Suppressor macrophage treated with lipopolysaccharide for 1 hour (primary cell): ENCODE measurements at places on chromosomes 7 and 10.
A peak's percentile ranks its signal among the peaks of the same experiment; 100 is the strongest.

GRCh38 chr10:114306116-114306973 is 67.3 kb downstream of the VWA2 start:
- DNase-seq: no peak

GRCh38 chr7:158754746-158755444 is 50.3 kb upstream of the NCAPG2 start:
- no peak for DNase-seq

- no peak for DNase-seq
Observed at GRCh38 chr7:90853205-90853604, 257.1 kb downstream of the CDK14 start.

DNA sequence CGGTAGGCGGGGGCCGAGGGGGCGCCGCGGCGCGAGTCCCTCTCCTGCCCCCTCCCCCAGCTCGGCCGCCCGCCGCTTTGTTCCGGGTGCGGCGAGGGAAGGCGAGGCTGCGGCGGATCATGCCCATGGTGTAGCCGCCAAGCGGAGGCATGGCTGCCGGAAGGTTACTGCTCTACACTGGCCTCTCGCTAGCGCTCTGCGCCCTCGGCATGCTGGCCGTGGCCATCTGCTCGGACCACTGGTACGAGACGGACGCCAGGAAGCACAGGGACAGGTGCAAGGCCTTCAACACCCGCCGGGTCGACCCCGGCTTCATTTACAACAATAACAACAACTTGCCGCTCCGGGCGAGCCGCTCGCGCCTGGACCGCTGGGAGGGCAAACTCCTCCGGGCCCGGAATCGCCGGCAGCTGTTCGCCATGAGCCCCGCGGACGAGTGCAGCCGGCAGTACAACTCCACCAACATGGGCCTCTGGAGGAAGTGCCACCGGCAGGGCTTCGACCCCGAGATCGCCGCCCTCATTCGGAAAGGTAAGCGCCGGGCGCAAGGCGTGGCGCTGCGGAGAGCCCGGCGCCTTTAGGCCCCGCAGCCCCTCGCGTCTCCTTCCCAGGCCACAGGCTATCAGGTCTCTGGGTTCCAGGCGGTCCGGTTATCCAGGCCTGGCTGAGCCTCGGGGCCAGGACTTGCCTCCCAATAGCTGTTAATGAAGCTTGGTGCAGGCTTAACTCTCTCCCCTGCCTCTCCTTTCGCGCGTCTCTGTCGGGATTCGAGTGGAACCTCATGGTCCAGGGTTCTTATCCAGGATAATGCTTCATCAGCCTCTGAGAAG is 513 bp downstream of the TMEM178B start:
- peak; percentile 7 for DNase-seq

GRCh38 chr7:11373546-11374142 is 400.0 kb downstream of the PHF14 start:
- peak; percentile 14 for DNase-seq

DNA sequence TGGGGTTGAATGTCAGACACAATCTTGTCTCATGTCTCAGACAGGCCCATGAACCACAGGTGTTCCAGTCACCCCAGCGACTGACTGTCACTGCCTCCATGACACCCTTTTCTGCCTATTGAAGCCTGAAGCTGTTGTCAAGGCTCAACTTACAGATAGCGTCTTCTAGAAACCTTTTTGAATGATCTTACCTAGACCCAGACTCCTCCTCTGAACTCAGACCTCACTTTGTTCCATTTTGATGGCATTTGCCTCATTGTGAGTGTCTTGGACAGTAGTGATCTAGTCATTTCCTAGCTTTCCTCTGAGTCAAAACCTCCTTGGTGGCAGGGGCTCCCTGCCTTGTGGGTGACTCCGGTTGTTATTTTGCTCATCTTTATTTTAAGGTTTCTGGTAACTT is 98.3 kb upstream of the AGK start:
- no peak for DNase-seq

GRCh38 chr7:155227788-155228458 is 69.8 kb upstream of the INSIG1 start:
- DNase-seq: no peak

DNA sequence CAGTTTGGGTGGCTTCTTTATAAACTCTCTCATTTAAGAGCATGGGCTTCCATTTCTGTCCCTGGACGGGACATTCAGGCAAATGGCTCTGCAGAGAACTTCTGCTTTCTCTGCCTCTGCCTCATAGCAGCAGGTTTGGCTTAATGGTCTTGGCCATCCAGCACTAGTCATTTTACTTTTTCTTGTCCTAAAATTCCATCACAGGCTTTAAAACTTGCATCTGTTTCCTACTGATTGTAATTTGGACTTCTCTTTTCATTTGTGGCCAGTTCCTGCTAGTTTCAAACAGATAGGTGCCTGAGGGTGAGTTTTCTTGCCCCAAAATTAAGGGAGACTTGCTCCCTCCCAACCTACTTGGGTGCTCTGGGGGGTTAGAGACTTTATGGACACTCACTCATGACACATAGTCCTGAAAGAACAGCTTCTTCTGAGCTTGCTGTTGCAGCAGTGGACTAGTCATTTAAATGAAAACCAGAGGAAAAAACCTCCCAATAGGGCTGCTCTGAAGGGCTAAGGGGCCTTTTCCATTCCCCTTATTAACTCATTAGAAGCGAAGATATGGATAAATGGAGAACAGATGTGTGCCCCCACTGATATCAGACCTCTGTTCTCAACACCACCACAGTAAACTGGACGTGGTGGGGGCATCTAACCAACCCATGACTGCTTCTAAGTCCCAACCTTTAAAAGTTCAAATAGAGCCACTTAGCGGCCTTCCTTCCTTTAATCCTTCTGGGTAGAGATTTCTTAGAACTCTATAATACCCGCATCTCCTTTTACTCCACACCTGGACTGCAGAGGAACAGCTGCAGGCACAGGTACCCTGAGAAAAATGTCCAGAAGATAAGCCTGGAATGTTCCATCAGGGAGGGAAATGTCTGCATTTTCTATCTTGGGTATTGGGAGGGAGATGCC is 38.8 kb downstream of the SVOPL start:
- DNase-seq: no peak

GRCh38 chr7:47482013-47482875 is 99.7 kb downstream of the TNS3 start:
- DNase-seq: peak; percentile 92

DNA sequence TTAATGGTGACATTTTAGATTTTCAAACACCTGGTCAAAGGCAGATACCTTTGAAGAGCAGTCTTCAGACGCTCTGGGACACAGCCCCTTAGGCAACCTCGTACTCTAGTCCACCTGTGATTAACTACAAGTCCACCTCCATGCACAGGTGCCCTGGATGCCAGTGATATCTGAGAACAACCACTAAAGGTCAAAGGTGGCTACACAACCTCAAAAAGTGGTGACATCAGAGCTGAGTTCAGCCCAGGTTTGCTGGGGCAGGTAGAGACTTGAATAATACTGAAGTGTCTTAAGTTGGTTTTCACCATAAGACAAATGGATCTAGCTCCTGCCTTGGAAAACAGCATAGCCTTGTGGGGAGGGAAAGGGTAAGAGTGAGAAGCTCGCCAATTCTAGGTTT is 143.4 kb upstream of the ADO start:
- DNase-seq: no peak

DNA sequence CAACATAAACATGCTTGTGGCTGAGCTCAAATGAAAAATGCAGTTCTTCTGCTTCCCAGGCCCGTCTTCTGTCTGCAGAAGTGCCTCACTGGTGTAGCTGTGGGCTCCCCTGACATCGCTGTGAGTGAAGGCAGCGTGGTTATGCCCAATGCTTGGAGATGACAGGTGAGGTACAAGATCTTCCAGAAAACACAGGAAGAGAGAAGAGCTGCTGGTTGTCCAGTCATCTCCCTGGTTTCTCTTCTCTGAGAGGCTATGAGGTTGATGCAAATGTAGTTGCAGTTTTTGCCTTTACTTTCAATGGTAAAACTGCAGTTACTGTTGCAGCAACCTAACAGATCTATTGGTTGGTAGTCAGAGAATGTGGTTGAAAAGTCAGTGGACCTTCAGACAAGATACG is 223.6 kb downstream of the GATA3 start:
- no peak for DNase-seq

- no peak for DNase-seq
Observed at GRCh38 chr10:131435232-131435631, 123.7 kb upstream of the TCERG1L start.

DNA sequence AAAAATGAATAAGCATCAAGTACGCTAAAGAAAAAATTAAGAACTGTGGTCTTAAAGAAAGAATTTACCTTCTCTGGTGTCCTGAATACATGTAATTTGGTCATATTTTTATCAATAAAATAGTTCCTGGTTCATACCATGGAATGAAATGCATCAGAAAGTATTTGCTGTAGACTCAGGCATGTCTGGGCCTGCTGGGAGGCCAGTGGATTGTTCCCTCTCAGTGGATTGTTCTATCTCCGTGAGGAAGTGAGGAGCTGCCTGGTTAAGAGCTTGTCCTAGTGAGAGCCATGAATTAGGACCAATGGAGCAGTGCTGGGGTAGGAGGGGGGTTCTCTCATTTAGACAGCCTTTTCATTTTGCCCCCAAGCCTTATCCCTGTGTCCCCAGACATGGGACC is 211.7 kb upstream of the HABP2 start:
- no peak for DNase-seq

DNA sequence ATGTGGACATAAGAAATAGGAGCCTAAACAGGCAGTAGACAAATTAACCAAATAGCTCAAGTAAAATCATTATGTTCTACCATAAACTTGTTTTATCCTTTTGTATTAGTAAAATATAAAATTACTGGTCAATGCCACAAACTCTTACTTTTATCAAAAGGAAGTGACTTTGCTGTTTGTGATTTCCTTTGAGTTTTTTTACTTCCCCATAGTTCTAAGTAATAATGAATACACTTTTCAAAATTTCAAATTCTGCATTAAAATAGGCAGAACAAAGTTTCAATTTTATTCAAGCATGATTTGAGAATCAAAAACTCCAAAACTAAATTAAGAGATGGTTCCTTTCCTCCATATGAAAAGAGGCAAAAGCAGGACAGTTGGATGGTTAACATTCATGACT is 139.7 kb upstream of the ABCB5 start:
- DNase-seq: peak; percentile 47

DNA sequence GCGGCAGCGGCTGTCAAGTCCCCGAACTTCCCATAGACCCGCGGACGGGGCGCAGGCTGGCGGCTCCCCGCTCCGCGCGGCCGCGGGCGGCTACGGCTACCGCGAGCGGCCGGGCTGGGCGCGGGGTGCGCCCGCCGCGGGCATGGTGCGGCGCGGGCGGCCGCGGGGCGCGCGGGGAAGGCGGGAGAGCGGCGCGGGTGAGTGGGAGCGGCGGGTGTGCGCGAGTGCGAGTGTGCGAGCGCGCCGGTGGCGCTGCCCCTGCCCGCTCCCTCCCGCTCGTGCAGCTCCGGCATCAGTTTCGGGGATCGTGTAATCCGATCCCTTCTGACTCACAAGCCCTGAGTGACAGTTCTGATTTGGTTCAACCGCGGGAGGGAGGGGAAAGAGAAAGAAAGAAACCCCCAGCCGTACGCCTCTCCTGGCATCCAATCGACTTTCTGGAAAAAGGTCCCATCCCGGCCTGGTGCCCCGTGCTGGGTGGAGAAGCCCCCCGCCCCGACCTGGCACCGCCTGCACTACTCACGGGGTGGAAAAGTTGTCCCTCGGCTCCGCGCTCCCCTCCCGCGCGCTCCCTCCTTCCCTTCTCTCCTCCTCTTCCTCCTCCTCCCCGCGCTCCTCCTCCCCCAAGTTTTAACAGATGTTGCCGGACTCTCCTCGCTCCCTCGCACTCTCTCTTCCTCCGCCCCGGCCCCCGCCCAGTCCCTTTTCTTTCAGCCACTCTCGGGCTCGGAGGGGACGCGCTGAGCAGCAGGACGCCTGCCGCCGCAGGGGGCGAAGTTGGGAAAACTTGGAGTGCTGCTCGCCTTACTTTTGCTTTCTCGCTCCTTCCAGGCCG is at the start of gene GLI3:
Gene GLI3, minus strand, starts transcription at position 234 of the 835 bp plus-strand sequence. CDS start 13,956 bp downstream, outside the sequence.
- DNase-seq: peak; percentile 43

DNA sequence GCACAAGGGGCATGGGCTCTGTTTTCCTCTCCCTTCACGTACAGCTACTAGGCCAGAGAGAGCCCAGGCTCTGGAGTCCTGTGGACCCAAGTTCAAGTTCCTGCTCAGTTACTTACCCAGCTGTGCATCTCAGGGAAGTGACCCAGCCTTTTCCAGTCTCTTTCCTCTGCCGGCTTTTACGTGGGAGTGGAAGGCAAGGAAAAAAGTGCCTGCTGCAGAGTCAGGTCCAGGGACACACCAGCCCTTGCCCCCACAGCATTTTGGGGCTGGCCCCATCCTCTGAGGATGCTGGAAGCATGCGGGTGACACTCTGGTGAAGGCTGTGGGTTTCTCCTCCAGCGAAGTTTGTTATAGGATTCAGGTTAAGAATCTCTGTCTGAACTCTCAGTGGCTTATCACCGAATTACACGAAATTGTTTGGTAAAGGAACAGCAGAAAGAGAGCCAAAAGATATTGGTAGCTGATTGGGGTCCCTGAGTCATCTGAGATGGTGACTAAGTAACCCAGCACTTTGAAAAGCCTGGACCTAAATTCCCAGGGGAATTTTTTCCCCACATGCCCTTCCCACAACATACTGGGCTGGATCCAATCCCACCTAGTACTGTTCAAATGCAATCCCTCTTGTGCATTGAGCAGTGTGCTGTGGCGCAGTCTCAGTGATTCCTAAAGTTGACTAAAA is 424.3 kb downstream of the RPS24 start:
- no peak for DNase-seq

DNA sequence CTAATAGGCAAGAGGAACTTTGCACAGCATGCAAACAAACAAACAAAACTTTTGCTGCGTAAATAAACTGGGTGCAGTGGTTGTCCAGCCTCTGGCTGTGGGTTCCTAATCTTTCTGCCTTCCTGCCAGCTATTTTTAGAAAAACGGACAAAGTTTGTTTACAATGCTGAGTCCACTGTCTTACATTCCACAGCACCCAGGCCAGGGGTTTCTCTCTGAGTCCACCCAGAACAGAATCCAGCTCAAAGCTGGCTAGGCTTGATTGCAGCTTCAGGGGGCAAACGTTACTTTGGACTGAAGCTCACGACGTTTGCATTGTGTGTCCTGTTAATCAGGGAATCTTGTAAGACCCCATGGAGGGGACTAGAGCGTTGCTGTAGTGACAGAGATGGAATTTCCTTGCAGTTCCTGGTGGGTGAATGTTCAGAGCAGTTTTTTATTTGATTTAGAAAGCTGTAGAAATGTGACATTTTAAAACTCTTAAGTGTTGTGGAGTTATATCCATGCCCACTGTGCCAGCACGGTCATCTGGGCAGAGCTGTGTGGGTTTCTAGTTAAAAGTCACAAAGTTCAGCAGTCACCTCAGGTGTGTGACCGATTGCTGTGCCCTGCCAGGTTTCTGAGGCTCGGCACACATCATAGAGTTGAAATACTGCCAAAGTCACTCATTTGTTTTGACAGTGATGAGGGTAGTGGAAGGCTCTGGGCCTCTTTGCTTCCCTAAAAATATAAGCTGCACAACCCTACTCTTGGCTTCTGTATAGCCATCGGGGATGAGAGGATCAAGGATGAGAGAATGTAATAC is 247.0 kb downstream of the STK31 start:
- no peak for DNase-seq

GRCh38 chr7:103658055-103659005 is 212.3 kb upstream of the SLC26A5 start:
- DNase-seq: no peak

- peak; percentile 26 for DNase-seq
Observed at GRCh38 chr7:116576350-116577319, 51.8 kb downstream of the CAV1 start.

GRCh38 chr10:152915-153314 is 17.7 kb downstream of the ZMYND11 start:
- no peak for DNase-seq

- peak; percentile 15 for DNase-seq
Observed at GRCh38 chr10:26090026-26090425, 126.5 kb upstream of the GAD2 start.
